ENCODE measurements at places on chromosomes 3 and 15.
A peak's percentile ranks its signal among the peaks of the same experiment; 100 is the strongest.

DNA sequence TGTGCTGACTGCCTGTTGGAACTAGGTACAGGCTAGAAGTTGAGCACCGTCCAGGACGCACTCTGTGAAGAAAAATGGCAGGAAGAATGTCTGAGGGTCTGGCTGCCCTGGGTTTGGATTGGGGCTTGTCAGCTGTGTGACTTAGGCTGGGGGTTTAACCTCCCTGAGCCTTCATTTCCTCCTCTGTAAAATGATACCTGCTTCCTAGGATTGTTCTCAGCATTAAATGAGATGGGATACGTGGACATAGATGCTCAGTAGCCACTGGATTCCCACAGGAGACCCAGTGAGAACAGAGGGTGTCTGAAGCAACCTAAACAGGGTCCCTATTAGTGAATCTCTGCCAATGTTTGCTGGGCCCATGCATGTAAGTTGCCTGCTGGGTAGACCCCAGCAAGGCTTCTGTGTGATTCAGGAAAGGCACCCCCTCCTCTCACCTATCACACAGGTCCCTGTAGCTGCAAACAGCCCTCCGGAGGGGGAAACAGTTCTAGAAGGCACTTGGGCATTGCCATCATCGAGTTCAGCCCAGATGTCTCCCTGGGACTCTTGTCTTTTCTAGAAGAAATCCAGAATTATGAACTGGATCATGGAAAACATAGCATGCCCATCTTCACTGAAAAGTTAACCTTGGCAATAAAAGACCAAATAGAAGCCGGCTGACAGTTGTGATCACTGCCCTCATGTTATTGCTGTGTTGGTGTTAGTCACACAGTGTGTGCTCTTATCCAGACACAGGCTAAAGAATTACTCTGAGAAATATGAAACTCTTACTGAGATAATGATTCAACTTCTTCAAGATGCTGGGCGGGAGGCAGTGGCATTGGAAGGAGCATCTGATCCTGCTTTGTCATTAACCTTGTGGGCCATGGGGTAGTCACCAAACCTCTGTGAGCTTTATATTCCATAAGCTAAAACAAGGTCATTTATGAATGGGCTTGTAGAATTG, 64.5 kb downstream of the SMAD6 start:
- DNase-seq, result peak; percentile 80

- DNase-seq, result no peak
These were observed 224.7 kb upstream of the TBC1D5 start for GRCh38 chr3:17967111-17967510.

DNA sequence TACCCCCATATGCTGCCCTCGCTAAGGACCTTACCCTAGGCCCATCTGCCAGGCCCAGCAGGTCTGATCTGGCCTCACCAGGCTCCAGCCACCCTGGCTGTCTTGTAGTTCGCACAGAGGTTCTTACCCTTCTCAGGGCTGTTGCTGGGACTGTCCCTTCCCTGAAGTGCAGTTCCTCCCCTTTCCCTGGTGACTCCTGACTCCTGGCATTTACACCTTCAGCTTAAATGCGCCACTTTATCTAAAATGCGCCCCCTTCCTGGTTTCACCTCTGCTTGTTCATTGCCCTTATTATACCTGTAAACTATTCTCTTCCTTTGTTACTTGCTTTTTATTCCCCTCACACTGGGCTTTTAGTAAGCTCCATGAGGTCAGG, 835 bp upstream of the TTLL3 start:
- DNase-seq, result no peak

- no peak for DNase-seq
These were observed 517.4 kb upstream of the GOLIM4 start for GRCh38 chr3:168613151-168613550.

GRCh38 chr15:39580485-39581241, at the start of gene THBS1:
THBS1 (plus strand) TSS chr15:39581079; CDS start chr15:39581858, 779 bp downstream.
- peak; percentile 75 for DNase-seq

- DNase-seq, result no peak
These were observed 20.8 kb downstream of the STAG1 start for GRCh38 chr3:136731274-136731884.

DNA sequence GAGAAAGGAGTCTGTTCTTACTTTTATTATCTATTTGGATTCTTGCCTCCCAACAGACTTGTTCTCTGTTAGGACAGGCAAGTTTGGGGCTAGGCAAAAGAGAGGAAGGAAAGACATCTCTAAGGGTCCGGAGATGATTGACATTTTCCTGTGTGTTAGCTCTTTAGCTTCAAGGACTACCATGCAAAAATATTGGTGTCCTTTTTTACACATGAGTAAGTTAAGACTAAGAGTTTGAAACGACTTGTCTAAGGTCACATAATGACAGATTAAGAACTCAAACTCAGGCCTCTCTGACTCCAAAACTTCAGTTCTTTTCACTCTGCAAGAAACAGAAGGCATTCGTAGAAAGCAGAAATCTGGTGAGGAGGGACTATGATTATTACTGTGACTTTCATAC, 5.9 kb downstream of the LMCD1 start:
- DNase-seq, result no peak

DNA sequence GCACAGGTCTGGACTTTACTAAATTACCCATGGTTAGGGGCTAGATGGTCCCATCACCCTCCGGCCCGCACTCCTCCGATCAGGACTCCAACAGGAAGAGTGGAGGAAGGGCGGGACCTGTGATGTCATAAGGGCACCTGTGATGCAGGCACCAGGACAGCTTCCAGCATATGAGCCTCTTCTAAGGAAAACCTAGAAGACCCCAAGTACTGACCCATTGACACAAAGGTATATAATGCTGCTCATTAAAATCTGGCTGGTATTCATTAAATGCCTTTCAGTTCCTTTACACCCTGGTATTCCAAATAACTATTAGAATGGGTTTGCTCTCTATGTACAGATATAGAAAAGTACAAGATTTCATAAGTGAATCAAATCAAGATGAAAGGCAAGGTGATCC, at the start of gene IQCF5:
Gene IQCF5, minus strand, starts transcription at position 101 of the 400 bp plus-strand sequence. Its CDS starts 70 bp downstream, at position 31.
- no peak for DNase-seq

DNA sequence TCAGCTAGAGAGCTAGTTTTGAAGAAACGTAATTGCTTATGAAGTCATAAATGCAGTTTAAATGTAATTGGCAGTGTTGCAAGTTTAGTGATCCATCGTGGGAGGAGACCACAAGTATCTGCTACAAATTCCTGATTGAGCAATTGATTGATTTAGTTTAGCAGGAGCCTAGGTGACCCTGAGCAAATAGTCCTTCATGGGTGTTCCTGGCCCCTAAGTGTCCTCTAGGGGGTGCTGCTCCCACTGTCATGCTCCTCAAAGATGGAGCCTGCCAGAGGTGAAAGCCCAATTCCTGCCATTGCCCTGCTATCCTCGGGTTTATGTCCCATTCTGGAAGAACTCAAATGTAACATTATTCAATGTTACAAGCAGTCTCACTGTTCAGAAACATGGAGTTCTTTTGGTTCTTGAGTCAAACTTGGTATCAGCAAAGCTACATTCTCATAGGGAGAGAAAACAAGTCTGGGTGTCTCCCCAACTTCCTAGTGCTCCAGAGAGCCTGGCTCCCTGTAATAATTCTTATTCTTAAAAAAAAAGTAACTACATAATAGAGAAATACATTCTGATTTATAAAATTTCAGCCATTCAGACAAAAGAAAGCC, 29.8 kb upstream of the SENP5 start:
- DNase-seq, result peak; percentile 49

GRCh38 chr3:124217542-124217941, 225.6 kb upstream of the ROPN1 start:
- DNase-seq, result peak; percentile 80

GRCh38 chr15:58764468-58764867, 6.6 kb upstream of the MINDY2 start:
- no peak for DNase-seq

DNA sequence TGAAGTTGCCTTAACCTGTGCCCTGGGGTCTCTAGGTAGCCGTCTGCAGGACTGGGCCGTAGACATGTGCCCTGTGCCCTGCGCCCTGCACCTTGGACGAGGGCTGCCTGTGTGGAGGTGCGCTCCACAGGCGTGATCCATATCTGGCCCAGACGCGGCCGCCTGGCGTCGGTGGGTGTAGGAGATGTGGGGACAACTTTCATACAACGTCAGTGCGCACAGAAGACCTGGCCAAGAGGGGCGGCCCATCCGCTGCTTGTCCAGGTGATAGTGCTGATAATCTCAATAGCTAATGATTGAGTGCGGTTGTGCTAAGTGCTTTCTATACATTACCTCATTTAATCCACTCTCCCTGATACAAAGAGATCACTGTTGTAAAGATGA, 665 bp upstream of the RASGRP1 start:
- DNase-seq, result no peak

DNA sequence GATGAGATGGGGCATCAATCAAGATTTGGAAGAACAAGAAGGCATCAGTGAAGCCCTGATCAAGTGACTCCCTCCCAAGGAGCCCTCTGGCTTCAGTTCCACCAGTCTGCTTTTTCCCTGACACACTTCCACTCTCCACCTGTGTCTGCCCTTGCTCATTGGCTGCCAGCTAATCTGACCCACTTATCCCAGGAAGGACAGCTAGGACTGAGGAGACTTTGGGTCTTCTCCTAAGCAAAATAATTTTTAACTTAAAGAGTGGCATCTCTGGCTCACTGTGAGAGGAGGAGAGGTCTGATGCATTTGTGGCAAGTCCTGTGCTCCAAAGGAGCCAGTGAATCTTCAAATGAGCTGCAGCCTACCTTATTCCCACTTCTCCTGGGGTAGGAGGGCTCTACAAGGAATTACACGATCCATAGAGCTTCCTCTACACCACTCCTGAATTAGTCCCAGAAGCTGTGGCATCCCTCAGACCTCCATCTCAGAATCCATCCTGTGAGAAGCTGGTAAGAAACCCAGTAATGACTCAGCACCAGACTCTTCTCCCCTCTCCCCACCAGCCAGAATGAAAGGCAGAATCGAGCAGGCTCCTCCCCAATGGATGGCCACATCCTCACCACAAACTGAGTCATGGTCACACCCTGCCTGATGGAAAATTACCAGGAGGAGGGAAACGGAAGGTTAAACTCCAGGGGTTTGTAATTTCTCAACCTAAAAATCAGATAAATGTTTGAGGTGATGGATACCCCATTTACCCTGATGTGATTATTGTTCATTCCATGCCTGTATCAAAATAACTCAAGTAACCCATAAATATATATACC, 6.3 kb upstream of the PKM start:
- peak; percentile 98 for DNase-seq

DNA sequence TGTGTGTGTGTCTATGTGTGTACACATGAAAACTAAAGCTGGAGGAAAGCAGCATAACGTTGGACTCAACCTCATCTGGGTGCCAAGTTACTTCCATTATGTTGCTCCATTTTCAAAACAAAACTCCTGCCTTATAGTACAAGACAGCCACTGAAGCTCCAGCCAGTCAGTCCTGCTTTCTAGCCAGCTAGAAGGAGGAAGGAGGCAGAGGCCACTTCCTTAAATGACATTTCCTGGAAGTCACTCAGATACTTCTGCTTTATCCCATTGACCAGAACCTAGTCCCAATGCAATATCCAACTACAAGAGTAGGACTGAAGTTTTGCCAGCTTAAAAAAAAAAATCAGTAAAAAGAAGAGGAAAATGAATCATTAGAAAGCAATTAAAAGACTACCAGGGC, 31.7 kb downstream of the CADPS start:
- DNase-seq, result no peak

DNA sequence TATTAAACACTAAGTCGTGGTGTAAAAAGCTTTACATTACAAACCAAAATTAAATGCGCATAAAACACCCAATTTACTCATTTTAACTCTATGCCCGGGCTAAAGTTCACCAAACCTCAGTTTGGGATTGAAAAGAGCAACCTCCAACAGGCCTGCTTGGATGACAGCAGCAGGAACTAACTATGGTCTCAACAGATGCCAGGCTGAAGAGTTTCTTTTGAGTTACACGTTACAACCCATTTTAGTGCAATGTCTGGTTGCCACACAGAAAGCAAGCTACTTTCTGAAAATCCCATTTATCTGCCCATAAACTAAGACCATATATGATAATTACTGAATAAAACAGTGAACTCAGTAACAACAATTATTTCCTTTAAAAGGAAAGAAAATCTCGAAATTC, 2.2 kb downstream of the SATB1 start:
- DNase-seq, result no peak

DNA sequence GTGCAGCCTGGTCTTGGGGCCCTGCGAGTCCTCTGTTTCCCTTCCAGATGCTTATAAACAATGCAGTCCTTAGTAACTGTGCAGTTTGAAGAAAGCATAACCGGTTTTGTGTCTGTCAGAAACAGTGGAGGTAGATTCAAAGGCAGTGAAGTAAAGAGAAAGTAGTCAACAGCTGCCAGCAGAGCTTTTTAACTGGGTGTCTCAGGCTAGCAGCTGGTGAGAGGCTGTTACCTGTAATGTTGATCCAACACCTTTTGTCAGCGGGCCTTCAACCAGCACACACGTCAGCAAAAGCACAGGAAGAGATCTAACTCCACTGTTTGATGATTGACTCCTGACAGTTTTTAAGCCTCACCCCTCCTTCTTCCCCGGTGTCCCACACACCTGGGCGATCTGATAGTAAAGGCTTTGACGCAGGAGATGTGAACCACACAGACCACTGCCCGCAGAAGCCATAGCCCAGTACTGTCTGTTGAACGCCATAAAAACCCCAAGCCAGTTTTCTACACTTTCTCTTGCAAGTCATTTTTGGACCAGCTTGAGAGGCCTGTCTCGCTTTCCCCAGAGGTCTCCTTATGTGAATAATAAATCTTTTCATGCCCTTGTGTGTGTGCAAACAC, 178.0 kb downstream of the FMN1 start:
- DNase-seq, result no peak

- DNase-seq, result no peak
These were observed 71.3 kb downstream of the MAGI1 start for GRCh38 chr3:65967451-65967850.

DNA sequence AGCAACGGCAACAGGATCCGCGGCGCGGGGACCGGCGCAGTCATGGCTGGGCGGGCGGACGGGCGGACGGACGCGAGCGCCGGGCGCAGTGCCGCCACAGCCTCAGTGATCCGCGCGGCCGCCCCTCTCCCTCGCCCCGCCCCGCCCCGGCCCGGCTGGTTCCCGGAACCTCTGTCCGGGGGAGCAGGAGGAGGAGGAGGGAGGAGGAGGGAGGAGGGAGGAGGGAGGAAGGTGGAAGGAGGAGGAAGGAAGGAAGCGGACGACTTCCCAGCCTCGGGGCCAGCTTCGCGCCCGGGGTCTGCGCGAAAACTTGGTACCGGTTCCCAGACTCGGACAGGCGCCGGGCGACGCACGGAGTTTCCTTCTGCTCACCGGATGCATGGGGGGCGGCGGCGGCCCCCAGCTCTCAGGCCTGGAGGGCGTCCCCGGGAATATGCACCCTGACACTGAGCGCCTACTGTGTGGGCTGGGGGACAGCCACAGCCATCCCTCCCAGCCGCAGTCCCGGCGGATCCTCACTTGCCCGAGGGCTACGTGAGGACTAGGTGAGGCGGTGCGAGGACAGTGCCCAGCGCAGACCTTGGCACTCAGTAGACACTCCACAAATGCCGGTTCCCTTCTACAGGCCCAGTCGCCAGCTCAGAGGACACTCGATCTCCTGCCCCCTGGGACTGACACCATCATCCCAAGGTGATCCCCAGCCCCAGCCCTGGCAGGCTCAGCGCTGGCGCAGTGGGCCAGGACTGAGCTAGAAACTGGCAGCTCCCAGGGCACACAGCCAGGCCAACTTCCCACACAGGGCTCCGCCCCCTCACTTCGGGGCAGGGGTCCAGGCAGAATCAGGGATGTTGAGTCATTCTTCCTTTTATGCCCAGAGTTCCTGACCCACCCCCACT, at the start of gene SHISA5:
Gene SHISA5, minus strand, starts transcription at position 124 of the 896 bp plus-strand sequence. Its CDS starts 80 bp downstream, at position 44.
- DNase-seq, result peak; percentile 38

GRCh38 chr3:177211503-177212277, 14.4 kb upstream of the TBL1XR1 start:
- DNase-seq, result no peak

- peak; percentile 58 for DNase-seq
These were observed 105.9 kb downstream of the TPRG1 start for GRCh38 chr3:189277711-189278110.
